ENCODE measurements at places on chromosomes 7 and 10.
A peak's percentile ranks its signal among the peaks of the same experiment; 100 is the strongest.

DNA sequence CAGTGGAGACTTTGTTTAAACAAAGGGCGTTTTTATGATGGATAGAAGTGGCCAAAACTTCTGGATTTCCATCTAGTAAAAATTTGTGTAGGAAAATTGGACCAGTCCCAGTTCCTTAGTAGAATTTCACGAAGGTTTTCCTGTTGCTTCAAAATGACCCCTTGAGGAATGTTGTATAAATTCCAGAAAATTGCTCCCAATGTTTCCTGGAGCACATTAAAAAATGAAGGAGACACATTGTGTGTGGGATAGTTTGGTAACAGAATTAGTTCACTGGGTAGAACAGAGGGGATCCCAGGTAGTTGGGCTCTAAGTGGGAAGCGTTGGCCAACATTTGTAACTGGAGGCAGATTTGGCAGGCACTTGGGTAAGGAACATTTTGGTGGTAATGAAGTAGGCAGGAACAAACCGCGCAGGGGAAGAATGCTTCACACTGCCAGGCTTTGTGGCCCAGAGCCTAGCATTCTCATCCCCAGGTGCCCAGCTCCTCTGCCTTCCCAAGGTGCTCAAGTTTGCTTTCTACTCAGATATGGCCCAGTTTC is 758.6 kb downstream of the AUTS2 start:
- DNase-seq, result no peak

DNA sequence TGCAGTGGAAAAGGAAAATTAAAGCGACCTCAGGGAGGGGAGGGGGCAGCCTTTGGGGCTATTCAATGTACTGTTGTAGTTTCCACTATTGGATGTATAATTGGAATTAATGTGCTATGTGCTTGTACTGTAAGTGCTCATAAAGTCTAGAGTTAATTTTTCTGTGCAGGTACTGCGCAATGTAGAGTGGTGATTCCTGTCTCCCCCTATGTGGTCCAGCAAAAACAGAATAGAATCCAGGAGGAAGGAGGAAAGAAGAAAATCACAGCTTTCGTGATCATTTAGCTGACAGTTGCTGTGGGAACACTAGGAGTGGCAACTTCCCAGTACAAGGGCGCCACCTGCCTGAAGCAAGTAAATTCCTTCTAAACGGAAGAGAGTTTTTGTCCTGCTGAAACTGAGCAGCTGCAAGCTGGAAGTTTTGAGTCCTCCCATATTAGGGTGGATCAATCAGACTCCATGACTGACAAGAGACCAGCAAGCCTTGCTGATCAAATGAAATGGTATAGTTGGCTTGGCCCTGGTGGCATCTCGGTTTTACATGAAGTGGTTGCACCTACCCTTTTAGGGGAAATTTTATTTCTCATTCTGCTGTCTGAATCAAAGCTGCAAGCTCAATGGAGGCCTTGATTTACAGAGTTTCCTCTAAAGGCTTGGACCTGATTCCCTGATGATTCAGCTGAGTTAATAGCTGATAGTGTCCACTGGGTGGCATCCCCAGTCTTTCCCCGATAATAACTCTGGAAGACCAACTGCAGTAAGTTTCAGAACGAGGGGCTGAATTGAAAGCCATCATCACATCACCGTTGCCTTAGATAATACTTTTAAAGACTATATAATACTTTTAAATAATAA is 299.8 kb downstream of the HGF start:
- DNase-seq, result peak; percentile 41

- DNase-seq, result no peak
These were observed 463.2 kb downstream of the GALNT17 start for GRCh38 chr7:71595176-71595575.

DNA sequence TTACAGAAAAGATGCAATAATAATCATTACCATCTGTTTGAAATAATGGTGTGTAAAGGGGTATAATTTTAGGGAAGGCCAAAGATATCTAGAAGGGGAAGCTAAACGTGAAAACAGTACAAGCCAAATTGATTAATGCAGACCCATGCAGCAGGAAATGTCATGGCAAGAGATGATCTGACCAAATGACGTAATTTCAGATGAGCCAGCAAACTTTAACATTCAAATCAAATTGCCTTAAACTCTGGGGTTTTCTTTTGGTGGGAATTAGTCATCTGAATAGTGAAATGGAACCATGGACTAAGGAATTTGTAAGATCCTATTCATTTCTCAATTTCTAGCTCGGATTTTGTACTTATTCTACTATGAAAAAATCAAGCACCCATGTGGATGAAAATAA is 21.4 kb upstream of the SCIN start:
- DNase-seq, result no peak

DNA sequence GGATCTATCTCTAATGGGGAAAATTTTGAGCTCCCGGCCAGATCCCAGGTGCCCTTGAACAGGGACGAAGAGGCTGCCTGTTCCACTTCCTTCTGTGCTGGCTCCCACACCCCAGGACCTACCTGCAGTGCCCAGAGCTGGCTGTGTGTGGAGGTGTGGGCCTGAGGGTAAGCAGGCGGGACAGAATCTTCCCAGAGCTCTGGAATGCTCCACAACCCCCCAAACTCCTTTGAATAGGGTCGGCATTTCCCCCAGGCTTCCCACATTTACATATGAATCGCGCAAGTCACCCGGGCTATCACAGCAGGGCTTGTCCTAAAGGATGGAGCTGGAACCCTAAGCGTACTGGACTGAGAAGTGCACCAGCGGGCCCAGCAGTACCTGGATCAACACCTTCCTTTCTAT is 95.9 kb downstream of the DNMBP start:
- no peak for DNase-seq

DNA sequence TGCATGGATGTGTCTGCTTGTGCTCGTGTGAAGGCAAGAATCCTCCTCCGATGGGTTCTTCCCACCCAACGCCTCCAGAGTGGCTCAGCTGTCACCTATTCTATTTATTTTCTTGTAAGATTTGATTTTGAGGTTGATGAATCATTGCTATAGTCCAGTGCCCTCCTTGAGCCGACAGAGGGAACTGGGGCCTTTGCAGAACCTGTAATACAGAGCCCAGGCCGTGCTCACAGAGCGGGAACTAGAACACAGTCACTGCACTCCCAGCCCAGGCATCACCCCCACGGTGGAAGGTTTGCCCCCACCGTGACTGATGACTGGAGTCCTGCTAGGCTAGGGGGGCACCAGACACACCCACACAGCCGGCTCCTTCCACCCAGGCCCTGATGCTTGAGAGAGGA is 2.0 kb downstream of the RARRES2 start:
- DNase-seq, result no peak

DNA sequence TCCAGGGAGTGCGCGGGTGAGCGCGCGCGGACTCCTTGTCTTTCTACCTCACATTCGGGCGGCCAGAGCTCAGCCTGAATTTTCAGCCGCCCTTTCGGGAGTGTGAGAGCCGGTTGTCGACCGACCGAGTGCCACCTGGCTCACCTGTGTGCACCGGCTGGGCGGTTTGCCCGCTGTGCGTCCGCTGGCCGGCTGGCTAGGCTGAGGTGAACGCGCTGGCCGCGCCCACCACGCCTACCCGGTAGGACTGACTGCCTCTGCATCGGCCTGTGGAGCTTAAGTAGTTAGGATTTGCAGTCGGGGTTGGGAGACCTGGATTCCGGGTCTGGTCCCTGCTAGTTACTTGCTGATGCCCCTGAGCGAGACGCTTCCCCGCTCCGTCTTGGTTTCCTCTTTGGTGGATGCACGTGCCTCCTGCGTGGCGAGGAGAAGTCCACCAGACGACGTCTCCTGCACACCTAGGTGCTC is 553 bp downstream of the TSPAN15 start:
- no peak for DNase-seq

GRCh38 chr7:112204499-112205342 is 1.5 kb downstream of the DOCK4 start:
- no peak for DNase-seq

- no peak for DNase-seq
These were observed 156.9 kb upstream of the PCBD1 start for GRCh38 chr10:71045204-71045809.

- no peak for DNase-seq
These were observed 29.7 kb upstream of the SCIN start for GRCh38 chr7:12540850-12541249.

DNA sequence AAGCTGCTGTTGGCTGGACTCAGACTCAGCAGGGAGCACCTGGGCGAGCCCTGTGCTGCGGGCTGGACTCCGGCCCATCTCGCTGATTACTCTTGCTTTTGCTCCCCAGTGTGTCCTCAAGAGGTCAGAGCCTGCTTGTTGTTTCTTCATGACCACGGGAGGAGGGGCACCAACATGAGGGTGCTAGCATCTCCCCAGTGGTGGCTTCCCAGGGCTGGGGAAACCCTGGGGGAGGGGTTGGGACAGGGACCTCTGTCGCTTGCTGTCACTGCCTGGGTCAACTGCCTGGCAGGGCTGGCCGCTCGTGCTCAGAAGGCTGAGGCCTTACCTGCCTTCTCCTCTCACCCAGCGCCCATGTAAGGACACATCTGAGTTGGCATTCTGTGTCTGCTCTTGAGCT is 152.3 kb upstream of the SHH start:
- no peak for DNase-seq

DNA sequence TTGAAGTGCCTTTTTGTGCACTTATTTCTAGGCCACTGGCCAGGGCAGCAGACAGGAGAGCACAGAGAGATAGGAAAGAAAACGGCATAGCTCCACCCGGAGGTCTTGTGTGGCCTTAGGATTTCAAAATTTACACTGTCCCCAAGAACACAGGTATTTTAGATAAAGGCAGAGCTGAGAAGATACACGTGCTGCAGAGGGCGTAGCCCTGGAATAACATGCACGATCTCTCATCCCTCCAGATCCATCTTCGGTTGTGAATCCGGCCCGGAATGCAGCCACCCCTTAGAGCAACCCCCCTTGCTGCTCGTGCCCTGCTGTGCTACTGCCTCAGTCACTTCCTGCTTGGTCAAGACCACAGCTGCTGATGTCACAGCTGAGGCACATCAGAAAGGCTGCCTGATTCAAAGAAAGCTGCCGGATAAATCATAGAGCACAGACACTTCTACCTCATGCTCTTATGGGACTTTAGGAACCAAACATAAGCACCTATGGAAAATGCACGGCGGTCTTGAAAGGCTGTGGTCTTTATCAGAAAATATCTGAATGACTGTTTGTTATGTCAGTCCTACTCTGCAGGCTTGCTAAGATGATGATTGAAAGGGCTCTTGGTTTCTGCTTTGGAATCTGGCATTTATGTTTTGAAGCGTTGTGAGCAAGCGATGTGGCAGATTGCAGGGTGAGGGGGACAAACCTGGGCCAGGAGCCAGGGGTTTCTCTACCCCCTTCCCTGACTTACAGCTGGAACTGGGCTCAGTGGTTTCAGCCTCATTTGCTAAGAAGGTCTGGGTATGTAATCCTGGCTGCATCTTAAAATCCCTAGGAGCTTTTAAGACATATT is 152.0 kb downstream of the SVIL start:
- no peak for DNase-seq

- DNase-seq, result no peak
These were observed 37.7 kb upstream of the HABP2 start for GRCh38 chr10:113515161-113515560.

DNA sequence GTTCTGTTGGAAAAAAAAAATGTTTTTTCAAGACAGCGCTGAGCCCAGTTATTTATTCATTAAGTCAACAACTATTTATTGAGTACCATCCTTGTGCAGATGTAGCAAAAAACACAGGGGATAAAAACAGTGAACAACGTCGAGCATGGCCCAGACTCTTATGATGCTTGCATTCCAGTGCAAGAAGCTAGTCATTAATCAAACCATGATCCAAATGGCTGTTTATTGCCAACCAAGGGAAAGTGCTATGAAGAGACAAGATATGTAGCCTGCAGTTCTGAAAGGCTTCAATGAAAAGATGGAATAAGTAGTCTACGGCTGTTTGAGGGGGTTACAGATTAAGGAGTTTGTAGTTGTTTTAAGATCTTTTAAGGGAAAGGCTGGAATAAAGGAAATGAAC is 262.3 kb downstream of the NEBL start:
- DNase-seq, result no peak

DNA sequence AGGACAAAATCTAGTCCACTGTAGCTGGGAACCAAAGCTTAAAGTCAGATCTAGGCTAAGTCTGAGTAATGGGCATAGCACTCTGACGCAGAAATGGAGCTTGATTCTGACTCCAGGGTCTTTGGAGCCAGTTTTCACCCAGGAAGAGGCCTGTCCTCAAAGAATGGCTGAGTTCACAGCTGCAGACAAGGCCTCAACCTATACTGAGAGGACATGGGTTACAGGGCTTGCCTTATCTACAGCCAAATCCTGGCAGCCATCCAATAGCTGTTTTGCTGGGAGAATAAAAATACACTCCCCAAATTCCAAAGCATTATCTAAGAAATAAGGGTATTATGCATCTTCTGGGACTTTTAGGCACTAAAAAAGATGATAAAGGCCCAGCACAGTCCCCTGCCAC is 154.8 kb downstream of the RAPGEF5 start:
- no peak for DNase-seq

GRCh38 chr7:6269527-6269926 is 2.9 kb downstream of the CYTH3 start:
- DNase-seq, result no peak

GRCh38 chr10:27241010-27241651 is 534 bp upstream of the ACBD5 start:
- peak; percentile 36 for DNase-seq

- no peak for DNase-seq
These were observed 36.0 kb downstream of the COL17A1 start for GRCh38 chr10:104049504-104050250.
